Activated CD8-positive, alpha-beta memory T cell treated with anti-CD3 and anti-CD28 coated beads for 1 hour (primary cell): ENCODE measurements at places on chromosomes 2 and 18.

DNA sequence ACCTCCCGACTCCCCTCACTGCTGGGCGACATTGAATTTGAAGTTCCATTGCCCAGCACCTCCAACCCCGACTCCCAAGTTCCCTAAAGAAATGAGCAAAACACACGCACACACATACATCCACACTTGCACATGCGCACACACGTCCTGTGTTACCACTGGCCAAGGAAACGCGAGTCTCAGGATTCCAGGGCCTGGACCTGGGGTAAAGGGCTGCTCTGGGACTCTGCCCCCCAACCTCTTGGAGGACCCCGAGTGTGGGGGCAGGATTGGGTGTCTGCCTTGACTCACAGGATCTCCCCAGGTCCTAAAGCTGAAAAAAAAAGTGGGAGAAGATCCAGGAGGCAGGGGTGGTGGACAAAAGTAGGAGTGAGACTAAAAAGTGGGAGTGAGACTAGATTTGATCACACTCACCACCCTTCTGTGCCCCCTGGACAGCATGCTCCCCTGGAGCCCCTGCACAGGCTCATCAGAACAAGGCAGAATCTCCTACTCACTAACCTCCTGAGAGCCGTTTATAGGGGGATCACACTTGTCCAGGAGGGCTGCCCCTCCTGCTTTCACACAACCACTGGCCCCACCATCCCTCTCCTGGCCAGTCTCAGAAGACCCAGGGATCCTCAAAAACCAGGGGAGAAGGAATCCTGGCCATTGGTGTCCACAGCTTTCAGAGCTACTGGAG lies 202.2 kb downstream of the TNS1 start:
- DNase-seq = no peak

DNA sequence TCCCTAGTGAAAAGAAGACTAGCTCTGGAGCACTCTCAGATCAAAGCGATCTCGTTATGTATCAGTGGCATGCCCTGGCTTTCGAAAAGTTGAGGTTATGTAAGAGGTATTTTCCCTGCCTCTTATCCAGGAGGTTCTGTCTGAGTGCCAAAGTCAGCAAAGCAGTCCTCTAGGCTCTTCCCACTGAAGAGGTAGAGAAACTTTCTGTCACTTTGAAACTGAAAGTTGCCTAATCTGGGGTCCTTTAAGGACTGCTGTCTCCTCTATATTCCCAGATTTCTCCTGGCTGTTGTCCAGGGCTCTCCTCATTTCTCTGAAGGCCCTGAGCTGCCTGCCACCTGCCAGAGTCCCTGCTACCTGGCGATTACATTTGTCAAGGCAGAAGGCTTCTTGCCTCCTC lies 96.3 kb downstream of the B3GNT2 start:
- no peak for DNase-seq

DNA sequence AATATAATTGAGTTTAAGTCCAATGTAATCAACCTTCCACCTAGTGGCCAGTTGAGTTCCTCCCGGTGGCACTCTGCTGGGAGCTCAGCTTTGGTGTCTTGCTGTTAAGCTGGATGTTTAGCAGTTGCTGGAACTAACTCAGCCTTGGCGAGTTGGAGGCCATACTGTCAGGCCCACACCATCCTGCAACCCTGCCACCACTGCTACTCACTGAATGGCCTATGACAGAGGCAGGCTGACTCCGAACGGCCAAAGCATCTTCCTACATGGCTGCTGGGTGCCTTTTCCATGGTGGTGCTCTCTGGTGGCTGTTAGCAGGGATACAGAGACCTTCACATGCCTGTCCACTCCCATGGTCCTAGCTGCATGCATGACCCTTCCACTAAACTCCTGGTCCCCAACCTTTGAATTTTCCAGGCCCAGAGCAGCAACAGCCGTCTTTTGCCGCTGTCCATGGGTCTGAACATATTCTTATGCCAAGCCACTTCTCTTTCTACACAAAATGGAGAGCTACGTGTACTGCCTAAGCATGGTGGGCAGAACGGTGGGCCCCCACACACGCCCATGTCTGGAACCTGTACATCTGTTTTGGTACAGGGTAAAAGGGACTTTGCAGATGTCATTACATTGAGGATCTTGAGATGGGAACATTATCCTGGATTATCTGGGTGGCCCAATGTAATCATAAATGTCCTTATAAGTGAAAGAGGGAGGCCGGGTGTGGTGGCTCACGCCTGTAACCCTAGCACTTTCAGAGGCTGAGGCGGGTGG lies 15.0 kb upstream of the TRAF3IP1 start:
- DNase-seq = no peak

DNA sequence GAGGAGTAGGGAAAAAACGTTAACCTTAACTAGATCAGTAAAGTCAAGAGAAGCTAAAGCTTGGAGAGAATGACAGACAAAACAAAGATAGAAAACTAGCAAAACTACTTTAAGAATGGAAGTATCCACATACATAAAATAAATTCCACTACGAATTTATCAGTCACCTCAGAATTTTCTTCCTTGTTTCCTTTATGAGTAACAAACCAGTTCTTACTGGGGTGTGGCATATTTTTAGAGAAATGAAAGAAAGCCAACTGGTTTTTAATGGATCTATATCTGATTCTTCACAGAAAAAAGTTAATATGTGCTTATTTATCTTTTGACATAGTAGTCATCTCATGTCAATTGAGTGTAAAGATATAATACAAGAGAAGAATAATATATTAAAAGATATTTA lies 2033.7 kb upstream of the CELF4 start:
- DNase-seq = no peak

- no peak for DNase-seq
These were observed 54.2 kb downstream of the MRPL35 start for GRCh38 chr2:86253424-86253823.

- DNase-seq = no peak
These were observed 97.5 kb downstream of the MAP4K4 start for GRCh38 chr2:101795033-101795432.

DNA sequence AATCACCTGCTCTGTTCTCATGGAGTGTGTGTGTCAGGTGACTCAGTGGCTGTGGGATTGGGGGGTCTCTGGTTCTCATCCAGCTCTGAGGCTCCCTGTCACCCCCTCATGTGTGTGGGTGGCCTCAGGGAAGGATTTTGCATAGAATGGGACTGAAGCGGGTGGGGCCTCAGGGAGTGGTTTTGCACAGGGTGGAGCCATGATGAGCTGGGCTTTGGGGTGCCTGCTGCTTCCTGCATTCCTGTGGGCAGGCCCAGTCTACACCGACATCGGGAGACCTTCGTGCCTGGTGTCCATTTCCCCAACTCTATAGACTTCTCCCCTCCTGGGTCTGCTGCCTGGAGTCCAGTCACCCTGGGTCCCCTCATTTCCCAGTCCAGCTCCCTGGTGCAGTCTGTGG lies 59.7 kb downstream of the VAPA start:
- DNase-seq = no peak

- DNase-seq = no peak
These were observed 54.1 kb upstream of the SLC38A11 start for GRCh38 chr2:165009466-165009865.

- DNase-seq = no peak
These were observed 60.2 kb upstream of the MAP4K3 start for GRCh38 chr2:39497082-39497801.

DNA sequence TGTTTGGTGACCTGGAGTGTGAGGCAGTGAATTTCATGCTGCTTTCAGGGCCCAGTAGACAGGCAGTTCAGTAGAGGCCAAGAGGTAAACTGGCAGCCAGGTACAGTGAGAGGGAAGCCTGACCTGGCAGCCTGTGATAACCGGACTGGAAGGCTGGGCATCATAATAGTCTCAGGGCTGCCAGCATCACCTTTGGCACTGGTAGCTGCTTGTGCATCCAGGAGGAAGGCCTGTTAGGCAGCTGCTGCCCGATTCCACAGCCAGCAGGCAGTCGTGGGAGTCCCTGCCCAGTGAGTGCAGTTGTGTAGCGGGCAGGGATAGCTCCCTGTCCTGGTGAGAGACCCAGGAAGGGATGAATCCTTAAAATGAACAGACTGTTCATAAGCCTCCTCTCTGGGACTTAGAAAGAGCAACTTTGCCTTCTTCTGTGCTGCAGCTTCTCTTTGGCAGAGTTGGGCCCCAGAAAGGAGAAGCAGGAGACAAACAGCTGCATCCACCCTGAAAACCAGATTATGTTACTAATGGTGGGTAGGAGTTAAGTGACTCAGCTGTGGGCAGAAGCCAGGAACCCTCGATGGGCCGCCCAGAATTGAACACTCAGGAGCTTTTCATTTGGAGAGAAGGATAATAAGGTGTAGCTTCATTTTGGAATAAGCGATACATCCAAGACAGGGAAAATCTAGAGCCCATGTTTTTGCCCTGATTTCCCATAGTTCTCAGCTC lies 8.1 kb upstream of the GPBAR1 start:
- no peak for DNase-seq

- DNase-seq = no peak
These were observed 262.8 kb downstream of the PTH2R start for GRCh38 chr2:208669394-208669793.

DNA sequence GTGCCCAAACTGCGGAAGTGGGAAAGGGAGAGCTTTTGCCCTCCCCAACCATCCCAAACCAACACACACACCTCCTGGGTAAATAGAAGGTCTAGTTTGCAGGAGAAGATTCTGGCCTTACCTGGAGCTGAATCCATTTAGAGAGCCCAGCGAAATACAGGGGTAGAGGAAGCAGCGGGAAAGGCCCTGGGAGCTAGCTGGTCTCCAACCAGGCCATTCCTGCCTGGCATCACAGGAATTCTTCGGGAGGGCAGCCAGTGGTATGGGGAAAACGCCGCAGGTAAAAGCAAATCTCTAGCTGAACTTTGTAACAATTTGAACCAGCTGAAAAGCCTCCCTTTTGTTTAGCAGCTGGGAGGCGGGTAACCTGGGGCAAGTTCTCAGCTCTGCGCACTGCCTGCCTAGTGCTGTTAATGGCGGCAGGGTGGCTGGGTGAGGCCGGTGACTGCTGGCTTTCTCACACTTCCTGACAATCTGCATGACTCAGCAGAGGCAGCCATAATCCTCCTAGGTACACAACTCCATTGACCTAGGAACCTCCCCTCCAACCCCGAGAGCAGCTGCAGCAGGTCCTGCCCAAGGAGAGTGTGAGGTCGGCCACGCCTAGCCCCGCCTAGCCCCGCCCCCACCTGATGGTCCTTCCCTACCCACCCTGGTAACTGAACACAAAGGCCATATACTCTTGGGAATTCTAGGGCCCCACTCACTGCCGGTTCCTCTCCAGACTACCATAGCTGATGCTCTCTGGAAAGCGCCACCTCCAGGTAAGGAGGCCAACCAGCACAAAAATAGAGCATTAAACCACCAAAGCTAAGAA lies 483.8 kb upstream of the REG3G start:
- no peak for DNase-seq

GRCh38 chr18:47254341-47254939 lies 3.0 kb upstream of the SKOR2 start:
- DNase-seq = no peak

DNA sequence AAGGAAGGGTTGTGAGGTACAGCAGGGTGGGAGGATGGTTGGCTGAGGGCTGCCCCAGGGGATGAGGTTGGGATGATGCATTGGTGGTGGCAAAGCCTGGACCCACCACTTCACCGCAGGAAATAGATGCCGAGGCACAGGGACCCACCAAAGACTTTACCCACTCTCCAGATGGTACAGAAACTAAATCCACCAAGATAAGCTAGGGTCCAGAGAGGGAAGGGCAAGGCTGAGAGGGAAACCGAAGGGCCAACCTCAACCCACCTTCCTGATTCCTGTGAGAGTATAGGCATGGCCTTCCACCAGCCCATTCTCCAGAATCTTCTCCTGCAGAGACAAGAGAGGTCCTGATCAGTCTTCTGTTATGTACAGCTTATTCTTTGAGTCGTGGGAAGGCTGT lies 18.1 kb downstream of the CAPN14 start:
- DNase-seq = no peak

DNA sequence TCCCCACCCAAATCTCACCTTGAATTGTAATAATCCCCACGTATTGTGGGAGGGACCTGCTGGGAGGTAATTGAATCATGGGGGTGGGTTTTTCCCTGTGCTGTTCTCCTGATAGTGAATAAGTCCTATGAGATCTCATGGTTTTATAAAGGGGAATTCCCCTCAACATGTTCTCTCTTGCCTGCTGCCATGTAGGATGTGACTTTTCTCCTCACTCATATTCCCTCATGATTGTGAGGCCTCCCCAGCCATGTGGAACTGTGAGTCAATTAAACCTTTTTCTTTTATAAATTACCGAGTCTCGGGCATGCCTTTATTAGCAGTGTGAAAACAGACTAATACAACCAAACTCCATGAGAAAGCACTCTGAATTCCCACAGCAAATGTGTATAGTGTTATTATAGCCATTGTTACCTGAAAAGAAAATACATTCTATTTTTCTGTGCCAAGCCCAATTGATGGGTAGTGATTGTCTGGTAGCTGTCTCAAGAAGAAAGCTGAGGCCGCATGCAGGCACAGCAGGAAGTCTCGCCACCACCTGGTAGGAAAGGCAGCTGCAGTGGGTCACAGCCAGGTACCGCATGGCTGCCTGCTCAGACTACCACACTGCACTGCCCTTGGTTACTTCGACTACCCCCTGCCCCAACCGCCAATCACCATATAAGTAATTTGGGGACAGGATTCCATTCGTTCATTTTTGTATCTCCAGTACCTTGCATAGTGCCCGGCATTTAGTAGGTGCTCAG lies 10.3 kb upstream of the ZBTB7C start:
- DNase-seq = no peak

- DNase-seq = no peak
These were observed 226.7 kb upstream of the ZNF804A start for GRCh38 chr2:184371641-184372040.

DNA sequence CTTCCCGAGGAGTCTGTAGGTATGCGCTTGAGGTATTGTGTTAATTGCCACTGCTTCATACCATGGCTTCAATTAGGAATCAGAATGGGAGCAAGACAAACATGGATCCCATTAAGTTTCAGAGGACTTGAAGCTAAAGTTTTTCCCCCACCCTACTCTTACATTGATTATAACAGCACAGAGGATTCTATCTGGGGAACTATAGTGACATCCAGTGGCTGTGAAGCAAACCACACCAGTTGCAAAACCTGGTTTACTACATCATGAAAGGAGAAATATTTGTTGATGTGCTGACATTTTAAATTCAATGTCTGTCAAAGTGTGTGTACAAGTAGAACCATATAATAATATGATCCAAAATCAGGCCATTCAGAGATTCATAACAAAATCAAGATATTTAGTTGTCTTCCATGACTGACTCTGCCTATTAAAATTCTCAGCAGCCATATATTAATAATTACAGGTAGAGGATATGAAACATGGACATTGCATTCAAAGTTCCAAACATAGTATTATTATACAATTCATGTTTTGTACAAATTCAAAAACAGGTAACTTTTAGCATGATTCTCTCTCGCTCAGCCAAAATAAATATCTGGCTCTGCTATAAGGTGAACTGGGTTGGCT lies 82.9 kb downstream of the GRB14 start:
- no peak for DNase-seq

- DNase-seq = no peak
These were observed 155.3 kb upstream of the SLC39A10 start for GRCh38 chr2:195501746-195502145.

DNA sequence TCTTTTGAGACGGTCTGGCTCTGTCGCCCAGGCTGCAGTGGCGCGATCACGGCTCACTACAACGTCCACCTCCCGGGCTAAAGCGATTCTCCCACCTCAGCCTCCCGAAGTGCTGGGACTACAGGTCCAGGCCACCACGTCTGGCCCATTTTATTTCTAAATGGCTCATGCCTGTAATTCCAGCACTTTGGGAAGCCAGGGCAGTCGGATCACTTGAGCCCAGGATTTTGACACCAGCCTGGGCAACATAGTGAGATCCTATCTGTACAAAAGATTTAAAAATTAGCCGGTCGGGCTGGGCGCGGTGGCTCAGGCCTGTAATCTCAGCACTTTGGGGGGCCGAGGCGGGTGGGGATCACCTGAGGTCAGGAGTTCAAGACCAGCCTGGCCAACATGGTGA lies 26.4 kb upstream of the EFHD1 start:
- no peak for DNase-seq

GRCh38 chr2:26883956-26884355 lies 36.0 kb downstream of the DPYSL5 start:
- no peak for DNase-seq
